ENCODE measurements at places on chromosomes 13 and 19.
A peak's percentile ranks its signal among the peaks of the same experiment; 100 is the strongest.

DNA sequence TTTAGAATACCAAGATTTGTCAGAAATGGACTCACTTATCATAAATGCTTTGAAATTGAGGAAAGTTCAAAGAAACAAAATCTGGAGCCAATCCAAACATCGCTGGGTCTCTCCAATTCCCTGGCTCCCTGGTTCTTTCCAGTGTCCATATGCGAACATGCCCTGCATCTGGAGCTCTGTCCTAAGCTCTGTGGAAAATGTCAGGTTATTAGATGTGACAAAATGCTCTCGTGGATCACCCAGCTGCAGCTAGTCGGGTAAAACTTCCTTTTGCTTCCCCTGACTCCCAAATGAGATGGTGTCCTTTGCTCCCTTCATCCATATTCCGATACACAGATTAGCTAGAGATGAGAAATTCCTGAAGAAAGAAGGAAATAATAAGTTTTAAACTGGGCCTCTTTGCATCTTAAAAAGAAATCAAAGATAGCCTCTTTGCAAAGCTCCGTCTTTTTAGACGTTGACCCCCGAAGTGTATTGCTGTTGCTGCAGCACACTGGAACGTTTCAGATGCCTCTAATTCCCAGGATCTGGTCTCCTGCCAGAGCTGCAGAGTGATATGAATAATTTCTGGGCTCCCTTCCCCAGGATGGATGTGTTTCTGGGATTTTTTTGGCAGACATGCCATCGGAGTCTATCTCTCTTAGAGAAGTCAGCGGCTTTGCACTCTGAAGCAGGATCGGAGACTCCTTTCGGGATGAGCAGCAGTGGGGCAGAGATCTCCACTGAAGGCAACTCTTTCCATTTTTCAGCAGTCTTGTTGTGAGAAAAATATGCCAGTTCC is 102.9 kb downstream of the TEX26 start:
- no peak for DNase-seq

DNA sequence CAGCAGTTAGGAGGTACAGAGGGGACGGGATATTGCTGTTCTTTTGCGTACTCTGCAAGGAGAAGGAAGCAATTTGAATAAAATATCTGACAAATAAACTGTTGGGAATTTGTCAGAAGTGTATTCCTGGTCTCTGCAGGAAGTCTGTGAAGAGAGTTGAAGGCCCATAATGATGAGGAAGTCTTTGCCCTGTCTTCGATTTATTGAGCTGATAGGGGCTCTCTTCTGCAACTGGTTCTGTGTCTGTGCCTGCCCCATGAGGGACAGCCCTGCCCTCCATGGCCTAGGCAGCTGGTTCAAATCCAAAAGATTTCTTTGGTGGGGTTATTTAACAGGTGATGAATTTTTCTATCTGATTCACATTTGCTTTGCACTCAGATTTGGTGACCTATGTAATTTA is 339.7 kb upstream of the EDNRB start:
- DNase-seq, result no peak

DNA sequence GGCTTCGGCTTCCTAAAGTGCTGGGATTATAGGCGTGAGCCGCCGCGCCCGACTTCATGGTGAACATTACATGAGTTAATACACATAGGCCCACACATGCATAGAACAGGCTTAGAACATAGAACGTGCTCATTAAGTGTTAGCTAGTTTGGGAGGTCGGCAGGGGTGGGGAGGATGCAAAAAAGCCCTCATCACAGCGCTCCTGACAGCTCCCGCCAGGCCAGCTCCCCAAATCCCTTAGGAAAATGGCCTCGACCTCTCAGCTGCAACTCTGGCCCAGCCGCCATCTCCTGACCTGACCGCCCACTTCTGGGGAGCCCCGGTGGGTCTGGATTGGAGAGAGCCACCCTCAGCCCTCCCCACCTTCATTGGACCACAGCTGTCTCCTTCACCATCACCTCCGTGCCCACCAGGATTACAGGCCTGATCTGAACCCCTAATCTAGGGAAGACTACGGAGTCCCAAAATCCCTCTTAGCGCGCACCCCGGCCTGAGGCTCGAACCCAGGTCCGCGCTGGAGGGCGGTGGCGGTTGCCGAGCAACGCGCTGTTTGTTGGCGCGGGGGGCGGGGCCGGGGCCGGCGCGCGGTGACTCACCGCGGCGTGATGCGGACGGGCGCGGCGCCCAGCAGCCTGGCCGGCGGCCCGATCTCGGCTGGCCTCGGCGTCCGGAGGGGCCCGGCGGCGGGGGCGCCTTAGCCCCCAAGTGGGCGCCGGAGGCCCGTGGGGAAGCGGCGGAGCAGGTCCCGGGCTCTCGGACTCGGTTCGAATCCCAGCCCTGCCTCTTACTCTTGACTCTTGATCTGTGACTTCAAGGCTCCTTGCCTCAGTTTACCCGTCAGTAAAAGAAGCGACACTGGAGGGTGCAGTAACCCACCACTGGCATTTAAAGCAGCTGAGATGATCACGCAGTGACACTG is 26.7 kb upstream of the NANOS3 start:
- DNase-seq, result peak; percentile 56

- DNase-seq, result no peak
Observed at GRCh38 chr19:45526143-45526542, 18.9 kb downstream of the VASP start.

GRCh38 chr13:66339214-66339613 is 890.9 kb downstream of the PCDH9 start:
- no peak for DNase-seq

DNA sequence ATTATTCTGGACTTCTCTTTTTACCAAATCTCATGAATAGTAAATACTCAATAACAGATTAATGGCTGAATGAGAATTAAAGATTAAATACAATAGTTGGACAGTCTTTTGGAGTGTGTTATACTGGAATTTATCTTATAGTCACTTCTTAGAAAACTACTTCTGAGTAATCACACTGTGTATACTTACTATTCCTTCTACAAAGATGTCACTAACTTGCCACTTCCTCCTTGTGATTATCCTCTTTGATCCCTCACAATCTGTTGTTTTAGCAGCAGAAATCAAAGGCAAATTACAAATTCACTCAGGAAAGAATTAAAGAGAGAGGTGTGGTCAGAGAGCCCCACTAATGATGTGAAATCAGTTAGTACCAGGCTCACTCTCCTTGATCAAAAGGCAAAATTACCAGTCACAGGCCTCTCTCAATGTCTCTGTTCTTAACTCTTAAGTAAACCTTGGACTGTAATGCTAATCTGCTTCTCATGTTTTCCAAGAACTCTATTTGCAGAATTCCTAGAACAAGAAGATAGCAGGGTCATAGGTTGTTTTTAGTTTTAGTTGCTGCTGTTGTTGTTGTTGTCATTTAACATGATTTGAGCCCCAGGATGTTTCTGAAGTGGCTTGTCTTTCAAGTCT is 37.3 kb upstream of the FNDC3A start:
- DNase-seq, result no peak

GRCh38 chr19:6287269-6287885 is 7.6 kb upstream of the MLLT1 start:
- DNase-seq, result peak; percentile 29

DNA sequence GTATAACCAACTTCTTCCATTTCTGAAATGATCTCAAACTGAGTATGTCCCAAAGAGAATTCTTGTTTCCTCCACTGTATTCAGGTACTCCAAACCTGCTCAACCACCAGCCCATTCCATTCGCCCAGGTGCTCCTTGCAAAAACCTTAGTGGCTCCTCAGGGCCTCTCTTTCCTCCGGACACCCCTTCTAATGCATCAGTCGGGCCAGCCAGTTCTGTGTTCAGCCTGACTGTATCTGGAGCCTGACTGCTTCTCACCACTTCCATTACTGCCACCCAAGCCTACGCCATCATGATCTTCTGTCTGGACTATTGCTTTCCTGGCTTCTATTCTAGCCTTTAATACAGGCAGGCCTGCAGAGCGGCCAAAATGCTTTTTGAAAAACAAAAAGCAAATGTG is 1.5 kb downstream of the PHF11 start:
- no peak for DNase-seq

Measured in MV-4-11 (cell line).